Activated CD4-positive, alpha-beta T cell treated with anti-CD3 and anti-CD28 coated beads, Interleukin-2, amount 50 U/mL, for 4 hours (primary cell): ENCODE measurements at places on chromosomes 2 and 18.

DNA sequence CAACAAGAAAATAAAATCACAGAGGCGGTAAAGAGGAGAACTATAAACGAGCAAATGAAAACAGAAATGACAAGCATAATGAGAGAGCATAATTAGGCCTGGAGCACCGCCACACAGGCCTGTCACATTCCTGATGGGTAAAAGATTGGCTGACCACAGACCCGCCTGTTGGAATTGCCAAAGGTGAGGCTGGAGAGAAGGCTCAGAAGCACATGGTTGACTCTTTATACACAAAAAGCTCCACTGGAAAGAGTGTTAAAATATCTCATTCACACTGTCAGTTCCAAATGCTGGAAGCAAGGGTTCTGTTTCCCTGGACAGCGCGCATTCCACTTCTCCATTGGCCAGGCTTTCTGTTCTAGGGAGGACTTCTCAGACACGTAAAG, 5.9 kb upstream of the LGALSL start:
- DNase-seq = no peak

DNA sequence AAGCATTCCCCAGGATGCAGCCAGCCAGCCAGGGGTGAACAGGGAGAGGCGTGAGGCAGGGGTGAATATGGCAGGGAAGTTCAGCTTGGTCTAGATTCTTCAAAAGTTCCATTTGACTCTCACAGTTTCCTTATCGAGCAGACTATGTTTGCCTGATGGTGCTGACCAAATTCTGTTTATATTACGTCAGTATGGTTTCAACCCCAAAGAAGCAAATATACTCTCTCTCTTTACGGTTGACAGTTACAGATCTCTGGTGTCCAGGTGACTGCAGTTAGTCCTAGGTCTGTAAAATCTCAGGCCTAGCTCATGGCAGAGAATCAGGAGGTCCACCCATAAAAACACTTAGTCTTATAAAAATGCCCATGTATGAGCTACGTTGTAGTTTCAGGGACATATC, 38.3 kb upstream of the DNMT3A start:
- no peak for DNase-seq

GRCh38 chr2:77831471-77831870, 309.3 kb upstream of the LRRTM4 start:
- DNase-seq = no peak

- no peak for DNase-seq
These were observed 11.3 kb upstream of the DES start for GRCh38 chr2:219406861-219407230.

DNA sequence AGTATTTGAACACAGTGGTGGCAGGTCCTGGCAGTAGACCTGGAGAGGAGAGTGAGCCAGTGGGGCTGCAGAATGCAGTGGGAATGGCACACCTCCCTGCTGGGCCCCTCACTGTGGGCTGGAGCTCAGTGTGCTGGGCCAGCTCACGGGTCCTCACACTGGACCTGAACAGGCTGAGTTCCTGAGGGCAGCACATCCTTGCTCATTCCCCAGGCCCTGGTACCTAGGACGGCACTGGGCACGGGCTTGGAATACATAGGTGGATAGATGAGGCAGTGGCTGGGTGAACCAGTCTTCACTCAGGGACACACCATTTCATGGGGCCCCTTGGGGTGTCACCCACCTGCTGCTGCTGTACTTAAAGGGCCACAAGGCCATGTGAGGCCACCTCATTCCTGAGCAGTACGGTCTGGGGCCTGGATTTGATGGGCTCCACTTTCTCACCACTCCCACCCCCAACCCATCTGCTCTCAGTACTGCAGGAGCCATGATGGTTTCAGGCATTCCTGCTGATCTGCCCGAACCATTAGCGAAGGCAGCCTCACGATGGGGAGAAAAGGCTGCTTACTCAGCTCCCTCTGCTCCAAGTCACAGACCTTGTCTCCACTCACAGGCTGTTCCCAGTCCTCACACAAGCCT, 4.2 kb downstream of the TMEM177 start:
- no peak for DNase-seq
